Activated naive CD4-positive, alpha-beta T cell treated with anti-CD3 and anti-CD28 coated beads, Interleukin-2, amount 50 U/mL, for 16 hours (primary cell): ENCODE measurements at places on chromosomes 3 and 15.

GRCh38 chr3:25033407-25034029, 394.5 kb upstream of the RARB start:
- no peak for DNase-seq

- no peak for DNase-seq
Observed at GRCh38 chr3:118850687-118851086, 184.0 kb downstream of the IGSF11 start.

DNA sequence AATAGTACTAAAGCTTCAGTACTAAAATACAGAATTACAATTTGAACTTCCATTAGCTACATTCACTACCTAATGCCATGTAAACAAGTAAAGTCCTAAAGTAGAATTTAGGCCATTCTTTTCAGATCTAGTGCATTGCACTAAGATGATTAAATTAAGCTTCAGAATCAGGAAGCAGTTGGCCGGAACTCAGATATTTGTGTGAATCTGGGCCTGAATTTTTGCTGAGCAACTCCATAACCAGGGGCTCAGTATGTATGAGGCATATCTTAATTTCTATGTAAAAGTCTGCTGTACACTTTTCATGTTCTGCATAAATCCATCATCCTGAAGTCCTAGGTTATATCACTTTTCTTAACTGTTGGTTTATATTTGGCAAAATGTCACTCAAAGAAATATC, 246.4 kb downstream of the RBMS3 start:
- DNase-seq = no peak

DNA sequence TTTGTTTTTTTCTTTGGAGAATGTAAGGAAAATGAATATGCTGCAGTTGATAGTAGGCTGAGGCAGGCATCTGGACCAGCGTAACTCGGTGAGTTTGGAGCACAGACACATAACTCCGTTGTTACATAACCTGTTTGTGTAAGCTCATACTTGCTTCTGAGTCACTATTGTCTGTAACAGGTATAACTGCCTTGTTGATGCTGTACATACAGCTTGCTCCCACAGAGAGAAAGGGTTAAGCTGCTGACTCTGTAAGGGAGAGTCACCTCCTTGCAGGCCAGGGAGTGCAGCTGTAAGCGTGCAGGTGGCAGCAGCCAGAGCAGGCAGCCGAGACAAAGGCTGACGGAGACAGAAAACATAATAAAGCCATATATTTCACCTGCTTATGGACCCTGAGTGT, 20.4 kb downstream of the RETNLB start:
- DNase-seq = no peak

DNA sequence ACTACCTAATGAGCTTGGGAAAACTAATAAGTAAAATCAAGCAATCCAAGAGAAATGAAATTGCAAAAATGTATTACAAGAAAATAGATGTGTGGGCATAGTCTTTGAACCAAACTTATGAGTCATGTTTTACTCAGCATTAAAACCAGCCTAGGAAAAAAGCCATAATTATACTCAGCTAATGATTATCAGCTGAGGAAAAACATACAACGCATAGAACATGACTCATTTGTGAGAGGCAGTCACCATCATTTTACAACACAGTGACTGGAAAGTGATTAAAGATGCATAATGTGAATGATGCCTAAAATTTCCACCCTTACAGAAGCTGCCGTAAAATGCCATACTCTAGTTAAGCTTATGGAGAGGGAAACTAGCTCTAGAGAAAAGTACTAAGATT, 238.0 kb upstream of the EOMES start:
- DNase-seq = no peak

DNA sequence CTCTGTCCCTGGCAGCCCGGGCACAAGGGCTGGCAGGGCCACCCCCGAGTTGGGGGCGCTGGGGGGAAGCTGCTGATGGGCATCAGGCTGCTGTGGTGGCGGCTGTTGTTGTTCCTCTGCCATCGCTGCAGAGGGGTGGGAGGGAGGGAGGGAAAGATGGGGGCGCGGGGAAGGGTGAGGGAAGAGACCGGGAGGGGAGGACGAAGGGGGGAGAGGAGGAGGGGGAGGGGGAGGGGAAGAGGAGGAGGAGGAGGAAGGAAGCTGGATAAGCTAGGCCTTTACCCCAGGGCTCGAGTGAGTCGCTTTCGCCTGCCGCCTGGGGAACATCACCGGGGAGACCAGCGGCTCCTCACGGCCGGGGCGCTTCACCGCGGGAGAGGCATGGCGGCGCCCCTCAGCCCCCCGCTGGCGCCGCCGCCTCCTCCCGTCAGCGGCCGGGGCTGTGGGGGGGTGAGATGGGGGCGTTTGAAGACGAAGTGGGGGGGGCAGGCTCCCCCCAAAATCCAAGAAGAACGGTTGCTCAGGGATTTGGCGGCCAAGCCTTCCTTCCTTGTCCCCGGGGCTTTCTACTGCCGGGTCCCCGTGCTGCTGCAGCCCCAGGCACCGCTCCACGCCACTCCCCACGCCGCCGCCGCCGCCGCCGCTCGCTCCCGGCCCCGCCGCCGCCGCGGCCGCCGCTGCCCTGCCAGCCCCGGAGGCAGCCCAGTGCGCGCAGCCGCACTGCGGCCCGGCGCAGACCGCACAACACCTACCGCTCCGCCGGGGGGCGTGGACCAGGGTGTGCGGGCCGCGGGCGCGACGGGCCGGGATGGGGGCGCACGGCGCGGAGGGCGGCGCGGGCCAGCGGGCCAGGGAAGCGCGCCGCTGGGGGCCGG, at the start of gene RFX7:
TSS of gene RFX7 (minus strand) at position 717 of the 875 bp plus-strand sequence. CDS start at position 123, 594 bp downstream.
- peak; percentile 86 for DNase-seq

DNA sequence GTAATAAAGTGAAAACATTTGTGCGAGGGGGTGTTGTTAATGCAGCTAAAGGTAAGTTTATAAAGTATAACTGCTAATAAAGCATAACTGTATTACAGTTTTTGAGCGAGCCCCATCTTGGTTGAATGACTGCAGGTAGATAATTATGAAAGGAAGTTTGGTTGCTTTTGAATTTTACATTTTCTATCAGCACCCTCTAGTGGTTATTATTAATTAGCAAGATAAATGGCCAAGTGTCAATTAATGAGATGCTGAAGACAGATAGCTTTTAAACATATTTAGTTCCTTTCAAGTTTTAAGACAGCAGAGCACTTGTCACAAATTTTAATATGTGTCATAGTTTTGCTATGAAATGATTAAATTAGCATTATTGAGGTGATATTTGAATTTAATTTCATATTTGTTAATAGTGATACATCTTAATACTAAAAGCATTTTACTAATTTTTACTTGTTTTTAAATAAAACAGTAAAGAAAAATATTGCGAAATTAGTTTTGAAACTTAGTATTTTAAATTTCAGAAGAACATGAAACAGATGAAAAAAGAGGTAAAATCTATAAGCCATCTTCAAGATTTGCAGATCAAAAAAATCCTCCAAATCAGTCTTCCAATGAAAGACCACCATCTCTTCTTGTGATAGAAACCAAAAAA, 15.1 kb downstream of the U2SURP start:
- DNase-seq = no peak

- no peak for DNase-seq
Observed at GRCh38 chr3:13119471-13120220, 46.4 kb upstream of the IQSEC1 start.

DNA sequence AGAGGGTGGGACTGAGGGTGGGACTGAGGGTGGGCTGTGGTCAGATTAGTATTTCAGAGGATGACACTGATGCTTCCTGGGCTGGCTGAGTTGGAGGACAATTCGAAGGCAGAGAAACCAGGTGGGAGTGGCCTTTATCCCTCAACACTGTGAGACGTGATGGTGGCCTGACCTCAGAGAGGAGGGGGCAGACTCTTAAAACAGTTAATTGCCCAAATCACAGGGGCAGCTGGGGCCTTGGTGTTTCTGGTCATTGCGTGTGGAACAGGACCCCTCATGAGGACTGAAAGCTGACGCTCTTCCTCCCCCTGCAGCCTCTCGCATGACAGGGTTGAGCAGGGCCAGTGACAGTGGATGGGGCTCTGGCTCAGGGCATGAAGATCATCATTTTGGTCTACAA, 18.7 kb downstream of the DNASE1L3 start:
- DNase-seq = no peak

DNA sequence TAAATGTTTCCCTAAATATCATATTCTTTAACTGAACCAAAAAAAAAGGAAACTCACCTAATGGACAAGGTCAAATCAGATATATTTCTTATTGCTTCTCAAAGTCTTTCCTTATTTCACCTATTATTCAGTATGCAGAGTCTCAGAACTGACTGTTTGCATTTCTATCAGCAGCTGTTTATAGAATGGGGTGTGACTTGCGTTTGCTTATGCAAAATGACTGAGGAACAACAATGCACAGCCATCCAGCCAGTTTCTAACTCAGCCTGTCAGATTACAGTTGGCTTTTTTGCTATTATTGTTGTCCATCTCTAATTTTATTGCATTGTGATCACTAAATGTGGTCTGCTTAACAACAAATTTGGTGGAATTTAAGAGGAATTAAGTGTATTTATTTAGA, 40.7 kb downstream of the RAB27A start:
- no peak for DNase-seq

- DNase-seq = no peak
Observed at GRCh38 chr3:197367081-197367780, 68.8 kb upstream of the DLG1 start.

DNA sequence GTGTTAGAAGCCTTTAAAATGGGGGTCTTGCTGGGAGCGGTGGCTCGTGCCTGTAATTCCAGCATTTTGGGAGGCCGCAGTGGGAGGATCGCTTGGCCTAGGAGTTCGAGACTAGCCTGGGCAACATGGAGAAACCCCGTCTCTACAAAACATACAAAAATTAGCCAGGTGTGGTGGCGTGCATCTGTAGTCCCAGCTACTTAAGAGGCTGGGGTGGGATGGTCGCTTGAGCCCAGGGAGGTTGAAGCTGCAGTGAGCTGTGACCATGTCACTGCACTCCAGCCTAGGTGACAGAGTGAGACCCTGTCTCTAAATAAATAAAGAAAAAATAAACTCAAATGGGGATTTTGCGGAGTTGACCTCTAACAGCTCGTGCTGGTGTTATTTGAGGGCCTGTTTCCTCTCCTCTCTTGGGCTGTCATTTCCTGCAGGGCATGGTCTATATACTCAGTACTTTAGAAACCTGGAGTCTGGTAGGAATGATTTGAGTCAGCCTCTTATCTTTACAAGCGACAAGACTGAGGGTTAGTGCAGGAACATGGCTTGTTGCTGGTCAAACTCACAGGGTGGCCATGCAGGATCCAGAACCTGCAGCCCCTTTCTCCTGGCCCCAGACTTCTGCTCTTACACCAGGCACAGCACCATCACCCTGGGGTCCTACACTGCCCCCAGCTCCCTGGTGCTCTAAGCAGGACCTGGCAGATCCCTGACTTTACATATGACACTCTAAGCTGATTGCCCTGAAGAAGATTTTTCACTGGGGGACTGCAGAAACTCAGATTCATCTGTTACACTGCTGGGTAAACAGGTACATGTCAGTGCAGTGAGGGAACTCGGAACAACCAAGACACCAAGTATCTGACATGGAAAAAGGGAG, 15.1 kb downstream of the EHD4 start:
- DNase-seq = no peak

DNA sequence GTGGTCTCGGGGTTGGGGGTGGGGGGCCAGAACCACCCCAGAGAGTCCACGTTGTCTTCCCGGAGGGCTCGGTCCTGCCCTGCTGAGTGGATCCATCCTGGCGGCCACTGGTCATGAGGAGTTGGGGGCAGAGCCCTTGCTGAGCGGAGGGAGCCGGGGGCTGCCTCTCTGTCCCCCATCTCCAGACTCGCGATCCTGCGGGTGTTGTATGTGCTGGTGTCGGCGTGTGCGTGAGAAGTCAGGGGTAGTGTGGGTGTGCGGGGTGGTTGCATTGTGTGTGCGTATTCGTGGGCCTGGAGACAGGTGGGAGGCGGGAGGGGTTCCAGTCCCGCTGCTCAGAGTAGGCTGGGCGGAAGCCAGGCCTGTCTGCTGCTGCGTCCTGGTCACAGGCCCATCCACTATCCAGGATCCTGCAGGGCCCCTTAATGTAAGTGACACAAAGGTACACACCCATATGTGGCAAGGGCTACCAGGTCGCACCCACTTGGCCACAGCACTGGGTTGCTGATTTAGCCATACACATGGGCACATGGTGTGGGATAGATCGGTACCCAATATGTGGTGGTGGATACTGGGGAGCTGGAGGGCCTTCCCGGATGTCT, 30.7 kb downstream of the NBEAL2 start:
- peak; percentile 11 for DNase-seq

DNA sequence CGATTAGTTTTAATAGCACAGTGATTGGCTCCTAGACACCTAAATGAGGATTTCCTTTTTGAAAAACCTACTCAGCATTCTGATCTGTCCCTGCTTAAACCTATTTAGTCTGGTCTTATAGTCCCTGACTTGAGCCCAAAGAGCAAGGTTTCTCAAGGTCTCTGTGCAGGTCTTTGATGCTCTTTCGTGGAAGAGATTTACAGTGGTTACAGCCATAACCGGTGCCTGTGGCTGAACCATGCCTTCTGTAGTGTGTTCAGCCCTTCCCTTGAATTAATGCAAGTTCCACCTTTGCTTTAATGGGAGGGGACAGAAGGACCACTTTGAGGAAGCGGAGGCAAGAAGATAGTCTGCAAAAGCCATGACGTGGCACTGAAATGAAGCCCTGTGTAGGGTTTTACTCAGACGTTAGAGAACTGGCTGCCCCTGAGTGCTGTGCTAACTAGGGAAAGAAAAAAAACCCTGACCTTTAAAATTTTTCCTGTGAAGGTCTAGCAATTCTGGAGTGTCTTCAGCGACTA, 43.0 kb downstream of the ZBTB38 start:
- DNase-seq = no peak

GRCh38 chr15:63090887-63091286, 30.8 kb upstream of the LACTB start:
- no peak for DNase-seq

DNA sequence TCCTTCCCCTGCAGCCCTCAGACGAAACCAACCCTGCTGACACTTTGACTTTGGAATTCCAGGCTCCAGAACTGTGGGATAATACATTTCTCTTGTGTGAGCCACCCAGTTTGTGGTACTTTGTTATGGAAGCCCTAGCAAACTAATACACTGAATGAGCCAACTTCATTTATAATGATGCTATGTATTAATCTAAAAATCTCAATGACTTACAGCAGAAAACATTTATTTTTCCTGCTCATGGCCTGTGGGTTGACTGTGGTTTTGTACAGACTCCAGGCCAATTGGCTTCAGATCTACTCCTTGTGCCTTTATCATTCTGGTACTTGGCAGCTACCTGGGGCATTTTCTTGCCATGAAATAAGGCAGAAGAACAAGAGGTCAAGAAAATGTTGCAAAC, 152.4 kb downstream of the EBLN2 start:
- DNase-seq = no peak

- DNase-seq = no peak
Observed at GRCh38 chr3:129736070-129736469, 129.6 kb upstream of the PLXND1 start.

DNA sequence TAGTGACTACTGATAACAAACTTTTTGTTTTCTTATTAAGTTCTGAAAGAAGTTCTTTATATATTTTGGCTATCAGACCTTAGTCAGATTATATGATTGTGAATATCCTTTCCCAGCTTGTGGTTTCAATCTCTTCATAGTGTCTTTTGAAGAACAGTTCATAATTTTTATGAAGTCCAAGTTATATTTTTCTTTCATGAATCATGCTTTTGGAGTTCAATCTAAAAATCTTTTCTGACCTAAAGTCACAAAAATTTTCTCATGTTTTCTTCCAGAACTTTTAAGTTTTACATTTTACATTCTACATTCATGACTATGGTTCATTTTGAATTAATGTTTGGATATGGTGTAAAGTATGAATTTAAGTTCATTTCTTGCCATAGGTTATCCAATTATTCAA, 34.2 kb upstream of the OCA2 start:
- DNase-seq = no peak

- no peak for DNase-seq
Observed at GRCh38 chr15:75606711-75607699, 18.5 kb downstream of the SNUPN start.

- no peak for DNase-seq
Observed at GRCh38 chr3:186852994-186853393, 10.5 kb downstream of the ADIPOQ start.
